Stimulated activated CD4-positive, alpha-beta T cell treated with anti-CD3 and anti-CD28 coated beads, Interleukin-15, amount 100 ng/mL, for 1 hour (primary cell): ENCODE measurements at places on chromosomes 3 and 15.

DNA sequence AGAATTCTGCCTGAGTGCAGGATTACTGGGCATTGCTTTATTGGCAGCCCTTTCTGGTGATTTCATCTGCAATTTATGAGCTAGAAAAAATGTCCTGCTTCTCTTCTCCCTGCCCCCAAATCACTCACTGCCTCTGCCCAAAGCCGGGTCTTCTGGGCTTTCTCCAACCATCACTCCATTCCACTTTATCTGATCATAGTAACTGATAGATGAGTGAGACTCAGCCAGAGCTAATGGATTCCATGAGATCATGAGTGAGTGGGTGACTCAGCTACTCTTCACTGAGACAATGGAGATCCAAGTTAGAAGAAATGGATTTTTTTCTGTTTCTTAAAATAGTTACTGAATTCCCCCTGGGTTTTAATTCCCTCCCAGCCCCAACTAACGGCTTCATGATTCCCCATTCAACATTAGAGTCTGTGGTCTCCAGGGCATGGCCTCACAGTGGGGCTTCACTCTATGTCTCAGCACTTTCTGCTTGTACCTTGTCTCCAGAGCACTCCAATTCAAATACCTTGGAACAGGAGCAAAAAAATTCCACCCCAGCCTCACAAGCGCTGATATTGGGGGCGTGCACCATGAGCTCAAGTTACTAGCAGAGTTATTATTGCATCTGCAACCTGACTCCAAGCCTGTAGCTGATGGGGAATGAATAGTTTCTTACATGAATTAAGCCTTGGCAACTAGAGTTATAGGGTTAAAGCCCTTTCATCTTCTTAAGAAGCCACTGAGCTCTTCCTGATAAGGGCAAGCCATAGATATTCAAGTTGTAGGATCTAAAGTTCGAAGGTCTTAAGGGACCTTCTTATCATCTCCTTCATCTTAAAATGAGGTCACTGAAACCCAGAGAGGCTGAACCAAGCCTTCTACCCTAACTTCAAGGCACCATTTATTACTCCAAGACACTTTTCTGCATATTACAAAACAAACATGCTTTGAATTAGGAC is 85.9 kb downstream of the AGBL1 start:
- no peak for DNase-seq

DNA sequence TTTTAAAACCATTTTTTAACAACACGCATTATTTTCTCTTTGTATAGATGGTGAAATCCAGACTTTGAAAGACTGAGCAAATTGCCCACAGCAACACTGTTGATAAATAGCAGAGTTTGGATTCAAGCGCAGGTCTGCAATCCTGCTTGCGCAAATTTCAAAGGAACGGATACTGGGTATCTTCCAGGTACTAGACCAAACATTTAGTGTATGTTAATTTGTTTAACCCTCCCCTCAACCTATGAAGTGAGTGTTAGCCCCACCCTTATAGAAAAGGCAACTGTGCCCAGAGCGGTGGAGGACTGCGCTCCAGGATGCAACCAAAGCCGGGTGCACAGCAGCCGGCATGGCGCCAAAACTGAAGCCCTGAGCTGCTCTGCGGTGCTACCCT is 103.8 kb downstream of the CPN2 start:
- no peak for DNase-seq

DNA sequence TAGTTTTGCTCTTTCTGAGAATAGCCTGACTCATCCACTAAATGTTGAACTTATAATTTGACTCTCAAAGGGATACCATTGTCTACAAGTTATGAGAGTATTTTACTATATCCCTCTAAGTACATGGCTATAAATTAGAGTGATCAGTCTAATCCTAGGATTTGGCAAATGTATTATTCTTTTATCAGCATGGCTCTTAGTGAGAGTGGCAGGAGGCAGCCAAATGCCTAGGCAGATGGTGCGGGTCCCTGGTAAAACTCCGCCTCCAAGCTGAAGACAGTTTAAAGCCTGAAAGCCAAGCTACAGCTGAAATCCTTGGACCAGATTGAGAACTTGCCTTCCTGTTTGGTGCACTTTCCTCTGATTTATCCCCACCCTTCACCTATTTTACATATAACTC is 631.8 kb downstream of the SQOR start:
- no peak for DNase-seq

GRCh38 chr15:80289528-80290495 is 37.8 kb upstream of the CTXND1 start:
- no peak for DNase-seq

- DNase-seq: no peak
Measured at GRCh38 chr15:100484443-100484842, 44.3 kb downstream of the CERS3 start.

GRCh38 chr15:43529587-43530345 is 12.4 kb downstream of the MAP1A start:
- no peak for DNase-seq

- DNase-seq: no peak
Measured at GRCh38 chr3:101478980-101479379, 34.0 kb downstream of the SENP7 start.

- no peak for DNase-seq
Measured at GRCh38 chr15:27623149-27623548, 476.0 kb downstream of the OCA2 start.

DNA sequence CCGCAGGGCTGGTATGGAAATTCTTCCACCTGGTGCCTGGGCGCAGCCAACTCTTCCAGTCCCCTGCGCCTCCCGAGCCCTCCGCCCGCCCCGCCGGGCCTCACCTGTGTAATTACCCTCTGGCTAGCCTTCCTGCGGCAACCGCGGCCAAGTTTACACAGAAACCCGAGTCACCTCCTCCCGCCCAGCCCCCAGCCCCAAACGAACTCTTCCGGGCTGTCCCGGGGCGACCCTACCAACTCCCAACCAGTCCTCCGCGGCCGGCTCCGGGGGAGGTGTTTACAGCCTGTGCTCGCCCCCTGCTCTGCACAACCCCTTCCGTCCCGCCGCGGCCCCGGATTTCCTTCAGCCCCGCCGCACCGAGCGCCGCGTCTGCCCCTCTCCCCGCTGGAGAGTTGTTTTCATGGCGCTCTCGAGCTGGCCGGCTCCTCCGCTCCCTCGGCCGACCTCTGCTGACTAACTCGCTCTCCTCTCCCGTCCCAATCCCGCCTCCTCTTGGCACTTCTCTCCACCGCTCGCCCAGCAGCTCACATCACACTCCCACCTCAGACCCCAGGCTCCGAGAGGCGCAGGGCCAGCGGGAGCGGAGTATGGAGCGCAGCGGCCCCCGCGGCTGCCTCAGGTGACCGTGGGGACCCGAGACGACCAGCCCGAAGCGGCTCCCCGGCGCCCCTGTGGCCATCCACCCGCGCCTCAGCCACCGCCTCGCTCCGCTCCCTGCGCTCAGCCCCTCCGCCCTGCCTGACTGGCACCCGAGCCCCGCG is 538 bp downstream of the ATOSA start:
- DNase-seq: peak; percentile 34

- no peak for DNase-seq
Measured at GRCh38 chr3:79354179-79354688, 413.6 kb downstream of the ROBO1 start.

DNA sequence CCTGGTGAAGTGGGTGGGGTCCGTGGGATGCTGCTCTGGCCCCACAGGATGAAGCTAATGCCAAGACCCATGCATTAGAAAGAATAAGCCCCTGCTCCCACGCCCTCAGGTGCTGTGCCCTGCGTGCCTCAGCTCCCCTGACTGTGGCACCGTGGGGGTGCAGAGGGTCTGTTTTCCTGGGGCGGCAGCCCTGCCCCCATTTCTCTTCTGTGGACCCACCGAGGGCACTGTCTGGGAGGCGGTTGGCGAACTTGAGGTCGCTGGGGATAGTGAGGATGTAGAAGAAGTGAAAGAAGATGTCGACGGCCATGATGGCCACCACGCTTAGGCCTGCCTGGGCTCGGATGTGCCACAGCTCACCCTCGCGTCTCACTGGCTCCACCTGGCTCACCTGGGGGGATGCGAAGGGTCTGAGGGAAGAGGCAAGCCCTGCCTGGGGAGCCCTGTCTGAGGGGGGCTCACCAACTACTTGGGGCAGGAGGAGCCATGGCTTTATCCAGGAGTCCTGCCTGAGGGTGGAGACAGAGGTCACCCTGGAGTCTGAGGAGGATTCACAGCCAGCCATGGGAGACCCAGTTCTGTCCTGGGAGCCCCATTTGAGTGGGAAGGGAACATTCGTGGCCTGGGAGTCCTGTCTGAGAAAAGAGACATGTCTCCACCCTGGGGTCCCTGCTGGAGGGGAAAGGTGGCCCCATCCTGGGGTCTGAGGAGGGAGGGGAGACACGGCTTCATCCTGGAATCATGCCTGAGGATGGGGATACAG is 5.1 kb downstream of the HHATL start:
- DNase-seq: no peak

- DNase-seq: no peak
Measured at GRCh38 chr3:42014921-42015533, 53.1 kb upstream of the ULK4 start.

DNA sequence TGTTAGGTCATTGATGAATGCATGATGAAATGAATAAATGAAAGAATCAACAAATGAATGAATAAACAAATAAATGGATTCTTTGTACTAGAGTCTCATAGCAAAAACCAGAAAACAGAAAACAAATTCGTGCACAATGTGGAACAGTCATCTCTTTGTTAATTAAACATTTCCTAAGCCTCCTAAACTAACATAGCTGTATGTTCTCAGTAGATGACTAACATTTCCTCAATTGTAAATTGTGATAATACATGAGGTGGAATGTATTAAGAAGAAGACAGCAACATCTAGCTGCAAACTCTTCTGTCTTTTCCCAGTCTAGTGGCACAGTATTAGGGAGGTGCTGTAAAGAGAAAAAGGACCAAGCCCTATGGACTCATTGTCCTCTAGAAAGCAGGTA is 1021.0 kb downstream of the MCTP2 start:
- DNase-seq: no peak

DNA sequence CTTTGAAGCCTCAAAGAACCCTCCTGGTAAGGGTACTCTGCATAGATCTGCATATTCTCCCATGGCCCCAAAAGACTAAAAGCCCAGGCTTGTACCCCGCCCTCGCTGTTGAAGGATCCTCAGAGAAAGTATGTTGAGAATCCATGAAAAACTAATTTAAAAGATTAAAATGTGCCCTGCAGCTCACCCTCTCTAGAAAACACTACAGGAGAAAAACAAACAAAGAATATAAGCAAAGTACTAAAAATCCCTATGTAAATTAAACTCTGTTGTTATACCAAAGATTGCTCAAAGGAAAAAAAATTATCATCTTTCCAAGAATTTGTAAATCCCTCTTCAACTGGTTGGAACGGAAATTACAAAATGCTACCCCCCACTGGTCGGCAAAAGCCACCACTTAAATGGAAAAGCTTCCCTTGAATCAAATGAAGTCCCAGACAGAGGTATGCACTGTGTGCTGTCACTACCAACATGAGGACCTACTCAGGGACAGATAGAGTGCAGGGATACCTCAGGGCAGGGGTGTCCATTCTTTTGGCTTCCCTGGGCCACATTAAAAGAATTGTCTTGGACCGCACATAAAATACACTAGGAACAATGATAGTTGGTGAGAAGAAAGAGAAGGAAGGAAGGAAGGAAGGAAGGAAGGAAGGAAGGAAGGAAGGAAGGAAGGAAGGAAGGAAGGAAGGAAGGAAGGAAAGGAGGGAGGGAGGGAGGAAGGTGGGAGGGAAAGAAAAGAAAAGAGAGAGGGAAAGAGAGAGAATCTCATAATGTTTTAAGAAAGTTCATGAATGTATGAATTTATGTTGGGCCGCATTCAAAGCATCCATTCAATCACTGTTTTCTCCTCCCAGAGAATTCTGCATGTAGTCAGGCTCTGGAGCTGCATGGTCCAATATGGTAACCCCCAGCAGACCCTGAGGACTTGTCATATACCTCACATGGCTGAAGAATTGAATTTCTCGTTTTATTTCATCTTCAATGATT is 88.1 kb downstream of the MAGI1 start:
- DNase-seq: no peak

GRCh38 chr15:26525096-26525495 is 247.8 kb downstream of the GABRB3 start:
- no peak for DNase-seq

DNA sequence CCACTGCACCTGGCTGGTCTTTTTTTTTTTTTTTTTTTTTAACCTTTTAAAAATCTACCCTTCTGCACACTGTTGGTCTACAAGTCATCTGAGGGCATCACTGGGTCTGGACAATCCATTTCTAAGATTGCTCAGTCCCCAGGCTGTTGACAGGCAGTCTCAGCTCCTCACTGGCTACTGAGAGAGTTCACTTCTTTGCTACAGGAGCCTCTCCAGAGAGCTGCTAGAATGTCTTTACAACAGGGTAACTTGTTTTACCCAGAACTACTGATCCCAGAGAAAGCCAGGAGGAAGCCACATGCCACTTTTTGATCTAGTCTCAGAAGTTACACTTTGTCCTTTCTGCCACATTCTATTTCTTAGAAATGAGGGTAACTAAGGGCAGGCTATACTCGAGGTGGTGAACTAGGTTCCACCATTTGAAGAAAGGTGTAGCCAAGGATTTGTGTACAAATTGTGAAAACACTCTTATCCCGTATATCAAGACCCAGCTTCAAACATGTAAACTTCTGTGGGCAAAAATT is 5.7 kb upstream of the CCNB2 start:
- DNase-seq: no peak

GRCh38 chr3:159994182-159994581 is 5.5 kb downstream of the IL12A start:
- no peak for DNase-seq

- DNase-seq: no peak
Measured at GRCh38 chr15:36737430-36737891, 158.0 kb downstream of the CDIN1 start.

- DNase-seq: no peak
Measured at GRCh38 chr3:53218131-53218530, 37.7 kb downstream of the TKT start.

DNA sequence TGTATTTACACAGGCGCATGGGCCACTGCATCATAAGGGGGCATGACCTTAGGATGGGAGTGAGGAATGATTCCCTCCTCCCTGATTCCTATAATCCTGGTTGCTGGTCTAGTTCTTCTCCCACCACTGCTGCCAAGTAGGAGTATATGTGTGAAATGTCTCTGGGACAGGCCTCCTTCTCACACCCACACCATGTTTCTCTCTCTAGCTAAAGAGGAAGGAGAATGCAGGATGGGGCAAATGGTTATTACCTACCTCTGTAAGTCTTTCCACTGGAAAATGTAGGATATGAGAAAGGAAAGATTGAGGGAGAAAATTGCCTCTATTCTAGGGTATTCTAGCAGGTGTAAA is 159.2 kb downstream of the THSD4 start:
- DNase-seq: no peak
